ENCODE measurements at places on chromosomes 7 and 10.

DNA sequence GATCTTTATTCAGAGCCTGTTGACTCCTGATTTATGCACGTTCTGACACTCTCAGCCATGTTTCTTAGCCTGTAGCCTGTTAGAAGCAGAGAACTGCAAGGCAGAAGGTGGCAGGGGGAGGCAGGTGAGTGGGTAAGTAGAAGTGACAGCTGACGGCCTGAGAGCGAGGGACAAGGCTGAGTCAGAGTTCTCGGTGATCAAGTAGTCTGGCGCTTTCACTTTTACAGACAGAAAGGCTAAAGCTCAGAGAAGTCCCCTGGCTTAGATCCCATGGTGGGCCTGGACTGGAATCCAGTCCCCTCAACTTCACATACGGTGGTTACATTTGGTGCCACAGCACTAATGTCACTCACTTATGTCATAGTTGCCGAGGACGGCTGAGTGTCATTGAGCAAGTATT lies 139.0 kb downstream of the TACC2 start:
- DNase-seq, result no peak

DNA sequence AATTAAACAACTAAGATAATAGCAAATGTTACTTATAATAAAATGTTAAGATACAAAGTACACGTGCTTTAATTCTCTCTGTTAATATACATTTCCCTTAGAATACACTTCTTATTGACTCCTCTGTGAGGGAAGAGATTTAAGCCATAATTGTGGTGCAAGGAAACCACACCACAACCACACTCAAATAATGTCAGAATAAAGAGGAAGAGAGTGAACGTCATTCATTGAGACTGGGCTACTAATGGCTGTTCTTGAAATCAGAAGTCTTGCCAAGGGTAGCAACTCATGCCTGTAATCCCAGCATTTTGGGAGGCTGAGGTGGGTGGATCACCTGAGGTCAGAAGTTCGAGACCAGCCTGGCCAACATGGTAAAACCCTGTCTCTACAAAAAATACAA lies 10.0 kb downstream of the FAM171A1 start:
- DNase-seq, result no peak

DNA sequence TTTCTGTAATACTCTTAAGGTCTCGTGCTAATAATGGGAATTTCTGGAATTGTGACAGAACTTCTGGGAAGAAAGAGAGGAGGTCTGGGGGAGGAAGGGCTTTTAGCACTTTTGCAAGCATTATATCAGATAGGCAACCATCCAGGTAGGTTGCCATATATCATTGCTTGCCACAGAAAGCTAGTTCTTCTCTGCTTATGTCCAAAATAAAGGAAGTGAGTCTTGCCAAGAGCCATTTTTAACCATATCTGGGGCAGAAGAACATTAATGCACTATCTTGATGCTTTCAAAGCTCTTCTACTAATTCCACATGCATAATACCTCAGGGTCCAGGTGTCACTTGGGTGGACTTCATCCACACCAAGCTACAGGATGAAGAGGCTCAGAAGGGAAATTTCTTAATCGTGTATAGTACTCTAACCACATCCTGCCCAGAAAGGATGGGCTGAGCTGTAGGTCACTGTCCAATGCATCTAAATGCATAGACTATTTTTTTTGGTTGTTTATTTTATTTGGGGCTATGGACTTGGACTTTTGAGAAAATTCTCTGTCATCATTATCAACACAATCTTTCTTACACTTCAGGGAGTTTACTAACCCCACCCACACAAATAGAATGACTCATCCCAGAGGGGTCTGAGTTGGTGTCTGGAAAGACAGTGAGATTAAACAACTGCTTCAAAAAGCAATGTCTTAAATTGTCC lies 68.9 kb upstream of the ADO start:
- no peak for DNase-seq

- DNase-seq, result no peak
These were observed 8.5 kb downstream of the CPED1 start for GRCh38 chr7:120996988-120997345.

- no peak for DNase-seq
These were observed 218.1 kb downstream of the TSPAN12 start for GRCh38 chr7:120639884-120640283.

GRCh38 chr10:110577056-110577455 lies 9.6 kb downstream of the SMC3 start:
- DNase-seq, result no peak

DNA sequence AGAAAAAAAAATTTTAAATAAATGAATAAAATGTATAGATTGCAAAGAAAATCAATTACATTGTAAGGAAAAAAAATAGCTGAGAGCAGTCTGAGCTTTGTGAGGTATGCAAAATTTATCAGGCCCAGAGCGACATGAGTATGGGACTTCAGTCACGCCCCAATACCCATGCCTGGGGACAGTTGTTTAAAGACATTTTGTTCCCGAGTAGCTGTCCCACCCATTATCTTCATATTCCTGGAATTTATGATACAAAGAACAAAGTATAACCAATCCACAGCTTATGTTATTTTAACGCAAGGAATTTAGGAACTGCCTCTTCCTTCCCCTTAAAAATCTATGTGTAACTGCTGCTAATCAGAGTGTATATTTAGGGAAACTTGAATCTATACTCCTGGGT lies 1.6 kb upstream of the PON2 start:
- no peak for DNase-seq

DNA sequence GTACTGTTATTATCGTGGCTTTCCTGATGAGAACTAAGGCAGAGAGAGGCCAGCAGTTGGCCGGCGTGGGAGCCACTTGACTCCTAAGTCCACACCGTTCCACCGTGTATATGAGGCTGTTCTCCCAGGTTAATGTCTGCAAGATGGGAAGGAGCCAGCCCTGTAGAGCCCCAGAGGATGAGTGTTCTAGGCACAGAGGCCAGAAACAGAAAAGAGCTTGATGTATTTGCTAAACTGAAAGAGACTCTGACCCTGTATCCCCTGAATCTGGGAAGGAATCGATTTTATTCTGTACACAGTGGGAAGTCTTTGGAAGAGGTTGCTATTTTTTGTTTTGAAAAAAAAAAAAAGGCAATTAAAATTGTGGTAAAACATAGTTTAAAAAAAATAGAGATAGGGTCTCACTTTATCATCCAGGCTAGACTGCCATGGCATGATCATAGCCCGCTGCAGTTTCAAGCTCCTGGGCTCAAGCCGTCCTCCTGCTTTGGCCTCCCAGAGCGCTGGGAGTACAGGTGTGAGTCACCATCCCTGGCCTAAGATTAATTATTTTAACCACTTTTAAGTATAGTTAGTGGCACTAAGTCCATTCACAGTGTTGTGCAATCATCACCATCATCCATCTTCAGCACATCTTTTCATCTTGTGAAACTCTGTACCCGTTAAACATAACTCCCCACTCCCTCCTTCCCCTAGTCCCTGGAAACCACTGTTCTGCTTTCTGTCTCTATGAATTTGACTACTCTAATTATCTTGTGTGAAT lies 348.8 kb downstream of the SDK1 start:
- DNase-seq, result no peak

GRCh38 chr7:115359119-115359518 lies 437.2 kb downstream of the MDFIC start:
- DNase-seq, result no peak

DNA sequence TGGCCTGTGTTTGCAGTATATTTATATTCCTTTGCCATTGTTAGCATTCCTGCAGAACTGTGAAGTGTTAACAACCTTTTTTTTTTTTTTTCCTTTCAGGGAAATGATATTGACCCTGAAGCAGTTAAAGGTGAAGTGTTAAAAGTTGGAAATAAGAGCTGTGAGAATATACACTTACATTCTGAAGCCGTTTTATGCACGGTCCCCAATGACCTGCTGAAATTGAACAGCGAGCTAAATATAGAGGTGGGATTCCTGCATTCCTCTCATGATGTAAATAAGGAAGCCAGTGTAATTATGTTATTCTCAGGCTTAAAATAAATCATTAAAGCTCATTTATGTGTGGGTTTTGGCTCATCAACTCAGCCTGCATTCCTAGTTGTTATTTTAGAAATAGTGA lies 92.8 kb upstream of the CAPZA2 start:
- DNase-seq, result no peak

- DNase-seq, result no peak
These were observed 498 bp upstream of the CALHM2 start for GRCh38 chr10:103452506-103453230.

GRCh38 chr7:152583006-152583405 lies 92.9 kb downstream of the XRCC2 start:
- DNase-seq, result no peak

DNA sequence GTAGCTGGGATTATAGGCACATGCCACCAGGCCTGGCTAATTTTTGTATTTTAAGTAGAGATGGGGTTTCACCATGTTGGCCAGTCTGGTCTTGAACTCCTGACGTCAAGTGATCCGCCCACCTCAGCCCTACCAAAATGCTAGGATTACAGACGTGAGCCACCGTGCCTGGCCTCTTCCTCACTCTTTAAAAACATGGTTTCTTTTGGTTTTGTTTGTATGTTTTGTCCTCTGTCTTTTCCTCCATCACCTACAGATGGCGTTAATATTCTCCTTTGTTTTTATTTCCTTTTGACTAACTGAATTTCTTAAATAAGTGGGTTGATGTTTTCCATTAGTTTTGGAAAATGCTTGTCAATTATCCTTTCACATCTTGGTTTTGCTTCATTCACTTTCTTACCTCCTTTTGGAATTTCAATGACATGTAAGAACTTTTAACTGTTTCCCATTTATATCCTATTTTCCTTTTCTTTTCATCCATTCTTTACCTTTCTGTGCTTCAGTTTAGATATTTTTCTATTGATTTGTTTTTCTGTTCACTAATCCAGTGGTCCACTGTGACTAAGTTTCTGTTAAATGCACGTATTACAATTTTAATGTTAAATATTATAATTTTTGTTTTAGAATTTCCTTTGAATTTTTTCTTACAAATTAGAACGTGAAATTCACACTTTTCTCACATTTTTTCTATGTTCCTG lies 104.1 kb downstream of the ZNF467 start:
- no peak for DNase-seq

- no peak for DNase-seq
These were observed 56.8 kb upstream of the SVIL start for GRCh38 chr10:29691564-29692072.

- DNase-seq, result no peak
These were observed 799 bp downstream of the INTS1 start for GRCh38 chr7:1503390-1503789.

- DNase-seq, result no peak
These were observed 107.8 kb downstream of the CDH23 start for GRCh38 chr10:71504570-71504969.

- DNase-seq, result no peak
These were observed 7.7 kb downstream of the NEURL1 start for GRCh38 chr10:103501186-103501585.

GRCh38 chr7:24773646-24774045 lies 16.4 kb upstream of the GSDME start:
- no peak for DNase-seq

- DNase-seq, result no peak
These were observed 64.0 kb downstream of the MTPAP start for GRCh38 chr10:30284865-30285594.

DNA sequence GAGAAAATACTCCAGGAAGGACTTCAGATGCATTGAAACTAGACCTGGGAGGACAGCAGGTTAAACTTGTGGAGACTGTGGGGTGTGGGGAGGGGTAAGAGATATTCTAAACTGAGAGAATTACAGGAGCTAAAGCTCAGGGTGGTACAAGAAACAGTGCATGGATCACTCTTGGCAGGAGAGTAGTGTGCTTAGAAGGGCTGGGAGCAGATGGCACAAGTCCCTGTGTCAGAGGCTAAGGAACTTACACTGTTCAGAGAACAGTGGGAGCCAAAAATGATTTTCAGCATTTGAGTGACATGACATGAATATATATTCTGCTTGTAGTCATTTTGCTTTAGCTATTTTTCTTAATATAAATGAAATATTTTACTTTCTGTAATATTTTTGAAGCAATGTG lies 36.0 kb upstream of the LAMB1 start:
- no peak for DNase-seq

GRCh38 chr7:39664057-39664456 lies 40.7 kb downstream of the RALA start:
- DNase-seq, result no peak
